ENCODE measurements at places on chromosomes 5 and 9.

- DNase-seq = no peak
Measured at GRCh38 chr9:118321788-118322187, 617.6 kb downstream of the TLR4 start.

DNA sequence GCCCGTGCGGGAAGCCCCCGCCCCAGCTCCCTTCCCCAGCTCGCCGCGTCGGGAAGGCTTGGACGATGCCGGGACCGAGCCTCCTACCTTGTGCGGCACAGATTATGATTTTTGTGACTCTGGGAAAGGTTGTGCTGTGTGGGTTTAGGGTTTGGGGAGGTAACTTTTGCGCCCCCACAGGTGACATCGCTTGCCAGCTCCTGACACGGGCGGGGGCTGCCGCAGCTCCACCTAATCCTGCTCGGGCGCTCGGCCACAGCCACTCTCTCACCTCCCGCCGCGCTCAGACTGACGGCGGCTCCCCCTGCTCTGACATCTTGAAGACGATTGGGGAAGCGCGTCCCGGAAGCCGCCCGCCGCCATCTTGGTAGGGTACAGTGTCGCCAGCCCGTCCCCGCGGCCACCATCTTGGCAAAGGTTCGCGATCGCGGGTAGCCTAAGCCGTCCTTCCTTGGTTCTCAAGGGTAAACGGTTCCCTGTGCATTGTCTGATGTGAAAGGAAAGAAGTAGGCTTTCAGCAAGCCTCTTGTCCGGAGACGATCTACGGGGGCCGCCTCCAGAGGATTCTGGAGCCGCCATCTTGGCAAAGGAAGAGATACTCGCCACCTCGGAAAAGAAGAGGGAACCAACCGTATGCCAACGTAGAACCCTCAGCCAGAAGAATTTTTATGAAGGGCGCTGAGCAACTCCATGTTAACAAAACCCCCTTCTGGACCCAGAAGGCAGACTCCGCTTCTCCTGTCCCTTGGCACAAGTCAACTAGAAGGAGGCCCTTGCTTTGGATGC lies 1.8 kb upstream of the NR3C1 start:
- DNase-seq = peak; percentile 72

GRCh38 chr5:76345582-76345981 lies 57.5 kb upstream of the IQGAP2 start:
- no peak for DNase-seq

- DNase-seq = peak; percentile 42
Measured at GRCh38 chr9:100427366-100428263, 672 bp downstream of the MSANTD3 start.

GRCh38 chr5:123817267-123817666 lies 305.3 kb downstream of the CSNK1G3 start:
- DNase-seq = no peak

All from fibroblast of the conjunctiva (primary cell).